ENCODE measurements at places on chromosomes 16 and 17. TPM values are rescaled to one million over a fixed set of nuclear protein-coding genes. Genes with fewer than 3 reads are reported as not detected.

TP53TG3F gene
- total RNA-seq: not detected

GP2 gene
- not detected for total RNA-seq

UNK gene
- 27.1 TPM for total RNA-seq

DNA sequence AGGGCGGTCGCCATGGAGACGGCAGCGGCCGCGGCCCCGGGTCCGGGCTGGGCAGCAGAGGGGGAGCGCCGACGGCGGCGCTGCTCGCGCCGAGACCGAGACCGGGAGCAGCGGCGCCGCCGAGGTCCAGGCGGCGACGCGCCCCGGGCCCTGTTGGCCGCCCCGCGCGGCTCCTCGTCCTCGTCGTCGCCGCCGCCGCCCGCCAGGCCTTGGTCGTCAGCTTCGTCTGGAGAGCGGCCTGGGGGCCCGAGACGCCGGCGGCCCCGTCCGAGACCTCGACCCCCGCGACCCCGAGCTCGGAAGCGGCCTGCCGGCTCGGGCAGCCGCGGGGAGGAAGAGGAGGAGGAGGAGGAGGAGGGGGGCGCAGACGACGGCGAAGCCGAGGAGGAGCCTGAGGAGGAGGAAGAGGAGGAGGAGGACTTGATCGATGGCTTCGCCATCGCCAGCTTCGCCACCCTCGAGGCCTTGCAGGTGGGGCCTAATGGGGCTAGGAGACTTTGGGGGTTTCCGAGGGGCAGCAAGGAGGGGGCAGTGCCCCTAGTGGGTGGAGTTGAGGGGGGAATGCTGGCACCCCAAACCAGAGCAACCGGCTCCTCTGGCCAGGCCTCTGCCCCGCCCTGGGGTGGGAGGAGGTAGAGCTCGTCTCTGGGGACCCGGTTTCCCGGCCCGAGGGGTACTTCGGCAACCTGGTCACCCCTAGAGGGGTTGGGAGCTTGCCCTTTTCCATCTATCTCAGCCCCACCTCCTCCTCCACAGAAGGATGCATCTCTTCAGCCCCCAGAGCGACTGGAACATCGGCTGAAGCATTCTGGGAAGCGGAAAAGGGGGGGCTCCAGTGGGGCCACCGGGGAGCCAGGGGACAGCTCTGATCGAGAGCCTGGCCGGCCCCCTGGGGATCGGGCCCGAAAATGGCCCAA lies 1.5 kb downstream of the FBRS start:
- peak; percentile 73 for DNase-seq

- DNase-seq: no peak
These were observed 2.3 kb downstream of the SALL1 start for GRCh38 chr16:51148678-51149228.

- no peak for DNase-seq
These were observed 23.9 kb upstream of the CAPNS2 start for GRCh38 chr16:55542459-55543082.

- no peak for DNase-seq
These were observed 197.6 kb downstream of the AATF start for GRCh38 chr17:37146086-37147064.

GRCh38 chr16:81136390-81137335 lies 40.5 kb upstream of the GCSH start:
- no peak for DNase-seq

GRCh38 chr17:18937981-18938691 lies 13.8 kb upstream of the SLC5A10 start:
- DNase-seq: no peak

GRCh38 chr17:66885417-66885816 lies 50.5 kb downstream of the CACNG5 start:
- no peak for DNase-seq

- DNase-seq: no peak
These were observed 24.2 kb downstream of the ACTG1 start for GRCh38 chr17:81488276-81488860.

- DNase-seq: no peak
These were observed 31.2 kb downstream of the RNF213 start for GRCh38 chr17:80291691-80292487.
